ENCODE measurements at places on chromosomes 2 and 18.

DNA sequence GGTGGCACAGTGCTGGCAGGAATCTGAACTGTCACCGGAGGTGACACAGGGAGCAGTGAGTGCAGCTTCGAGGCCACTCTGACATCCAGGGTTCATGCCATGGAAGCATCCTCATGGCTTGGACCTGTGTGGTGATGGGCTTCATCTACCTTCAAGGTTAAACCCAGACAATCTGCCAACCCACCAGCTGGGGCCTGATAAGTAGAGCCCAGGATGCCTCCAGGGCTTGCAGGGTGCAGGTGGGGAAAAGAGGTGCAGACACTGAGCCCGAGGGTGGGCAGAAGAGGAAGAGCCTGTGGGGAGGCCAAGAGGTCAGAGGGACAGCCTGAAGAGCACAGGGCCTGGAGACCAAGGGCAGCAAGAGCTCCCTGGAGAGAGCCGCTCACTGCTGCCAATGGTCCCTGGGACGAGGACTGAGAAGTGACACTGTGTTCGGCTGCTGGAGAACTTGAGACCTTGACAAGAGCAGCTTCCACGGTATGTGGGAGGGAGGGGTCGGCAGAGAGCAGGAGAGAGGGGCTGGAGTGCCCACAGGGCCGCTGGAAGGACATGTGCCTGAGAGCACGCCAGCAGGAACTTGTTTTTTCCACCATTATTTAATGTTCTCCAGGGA lies 8.1 kb upstream of the HES6 start:
- DNase-seq, result no peak

DNA sequence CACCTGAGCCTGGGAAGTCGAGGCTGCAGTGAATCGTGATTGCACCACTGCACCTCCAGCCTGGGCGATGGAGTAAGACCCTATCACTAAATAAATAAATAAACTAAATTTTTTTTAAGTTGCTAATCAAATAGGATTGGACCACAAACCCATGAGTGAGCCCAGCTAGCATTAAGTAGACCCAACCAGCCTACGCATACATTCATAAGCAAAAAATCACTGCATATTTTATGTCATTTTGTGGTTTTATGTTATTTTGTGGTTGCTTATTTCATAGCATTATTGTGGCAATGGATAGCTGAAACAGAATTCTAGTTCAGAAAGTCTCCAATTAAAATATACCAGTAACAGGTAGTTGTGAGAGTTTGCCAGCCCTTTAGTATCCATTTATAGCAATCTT lies 29.1 kb upstream of the ZC3H15 start:
- DNase-seq, result no peak

GRCh38 chr18:9647496-9648323 lies 33.4 kb upstream of the PPP4R1 start:
- no peak for DNase-seq

DNA sequence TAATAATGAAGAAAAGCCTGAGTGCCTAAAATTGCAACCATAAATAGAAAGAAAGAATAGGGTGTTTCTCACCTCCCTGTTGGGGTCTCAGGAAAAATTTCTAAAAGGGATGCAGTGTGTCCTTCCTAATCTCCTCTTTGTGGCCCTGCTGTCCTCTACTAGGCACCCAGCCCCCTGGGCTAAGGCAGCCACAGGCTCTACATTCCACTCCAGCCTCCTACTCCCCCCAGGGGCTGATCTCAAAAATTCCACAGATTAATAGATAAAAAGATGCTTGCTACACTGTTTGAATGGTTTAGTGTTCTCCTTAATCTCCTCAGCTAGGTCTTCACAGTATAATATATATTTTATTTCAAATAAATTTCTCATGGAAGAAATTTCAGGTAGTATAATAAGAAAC lies 17.6 kb downstream of the SATB2 start:
- no peak for DNase-seq

GRCh38 chr18:67933271-67933670 lies 416.8 kb upstream of the DSEL start:
- no peak for DNase-seq

- DNase-seq, result no peak
These were observed 155.5 kb downstream of the ANKRD36C start for GRCh38 chr2:95836151-95836550.

GRCh38 chr18:28357766-28358401 lies 181.0 kb upstream of the CDH2 start:
- DNase-seq, result no peak

- no peak for DNase-seq
These were observed 565.1 kb downstream of the ARHGAP15 start for GRCh38 chr2:143694335-143694734.

- DNase-seq, result peak; percentile 23
These were observed 21.9 kb downstream of the MRPL35 start for GRCh38 chr2:86221066-86221684.

DNA sequence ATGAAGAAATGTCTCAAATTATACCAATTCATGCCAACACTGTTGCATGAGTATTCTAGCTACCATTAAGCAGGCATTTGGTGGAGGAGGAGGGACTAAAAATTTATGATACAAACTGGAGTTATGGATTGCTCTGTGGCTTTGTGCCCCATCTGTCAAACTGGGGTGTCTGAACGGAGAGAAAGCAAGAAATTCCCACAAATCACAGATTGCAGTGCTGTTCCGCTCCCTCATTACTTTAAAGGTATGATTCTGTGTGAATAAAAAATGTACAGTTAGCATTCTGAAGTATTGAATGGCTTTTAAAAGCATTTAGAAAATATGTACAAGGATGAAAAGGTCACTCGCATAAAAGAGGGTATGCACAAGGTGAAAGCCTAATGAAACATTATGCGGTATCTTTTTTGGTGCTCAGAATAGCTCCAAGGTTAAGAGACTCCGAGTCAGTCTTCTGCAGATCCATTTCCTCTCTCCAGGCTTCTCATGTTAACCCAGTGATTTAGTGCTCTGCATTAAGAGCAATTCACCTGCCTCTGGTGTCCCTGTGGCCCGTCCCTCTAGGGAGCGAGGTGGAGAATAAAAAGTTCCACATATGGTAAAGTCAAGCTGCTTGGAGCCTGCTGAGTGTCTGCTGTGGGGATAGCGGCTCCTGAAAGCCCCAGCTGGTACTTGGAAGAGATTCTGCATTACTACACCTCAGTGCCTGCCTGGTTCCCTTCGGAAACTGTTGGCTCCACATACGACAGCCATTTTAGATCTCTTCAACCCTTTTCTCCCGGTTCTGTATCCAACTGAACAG lies 184.2 kb downstream of the ZNF521 start:
- no peak for DNase-seq

- no peak for DNase-seq
These were observed 103.1 kb downstream of the ATAD2B start for GRCh38 chr2:23823863-23824262.
